ENCODE measurements at places on chromosomes 4 and X.

- peak; percentile 32 for DNase-seq
Observed at GRCh38 chrX:141176586-141177451, at the start of gene LDOC1. Gene LDOC1, minus strand, starts transcription at chrX:141177129. Its CDS starts 108 bp downstream, at chrX:141177021.

DNA sequence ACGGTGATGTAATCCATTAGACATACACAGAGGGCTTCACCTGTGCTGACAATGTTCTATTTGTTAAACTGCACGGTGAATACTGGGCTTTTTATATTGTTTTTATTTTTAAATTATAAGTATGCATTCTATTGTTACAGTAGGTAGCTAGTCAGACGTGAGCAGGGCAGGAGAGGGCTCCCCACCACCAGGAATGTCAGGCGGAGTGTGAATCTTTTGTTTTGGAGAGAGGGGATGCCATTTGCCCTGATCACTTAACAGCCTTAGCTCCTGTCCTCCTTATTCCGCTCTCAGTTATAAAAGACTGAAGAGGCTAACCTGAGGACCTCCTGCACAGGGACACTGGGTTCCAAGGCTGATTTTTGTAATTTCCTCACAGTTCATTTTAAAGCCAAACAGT, 151.6 kb upstream of the TAPT1 start:
- DNase-seq = no peak

DNA sequence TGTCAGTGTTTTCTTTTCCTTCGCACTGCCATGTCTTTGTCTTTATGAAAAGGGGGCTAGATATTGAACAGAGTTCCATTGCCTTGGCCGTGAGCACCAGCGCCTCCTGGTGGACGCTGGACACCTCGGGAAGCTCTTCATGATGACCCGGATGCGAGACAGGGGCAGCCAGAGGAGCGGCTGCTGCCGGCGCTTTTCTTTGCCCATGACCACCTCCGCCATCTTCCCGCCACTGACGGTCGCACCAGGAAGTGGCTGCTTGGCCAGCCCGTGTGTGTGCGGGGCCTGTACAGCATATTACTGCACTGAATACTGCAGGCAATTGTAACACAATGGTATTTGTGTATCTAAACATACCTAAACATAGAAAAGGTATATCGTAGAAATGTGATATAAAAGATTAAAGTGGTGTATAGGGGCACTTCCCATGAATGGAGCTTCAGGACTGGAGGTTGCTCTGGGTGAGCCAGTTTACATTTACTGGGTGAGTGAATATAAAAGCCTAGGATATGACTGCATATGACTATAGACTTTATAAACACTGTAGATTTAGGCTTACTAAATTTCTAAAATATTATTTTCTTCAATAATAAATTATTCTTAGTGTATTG, 15.8 kb upstream of the GRIA2 start:
- no peak for DNase-seq

- no peak for DNase-seq
Observed at GRCh38 chrX:6708041-6708440, 173.1 kb upstream of the VCX3A start.

DNA sequence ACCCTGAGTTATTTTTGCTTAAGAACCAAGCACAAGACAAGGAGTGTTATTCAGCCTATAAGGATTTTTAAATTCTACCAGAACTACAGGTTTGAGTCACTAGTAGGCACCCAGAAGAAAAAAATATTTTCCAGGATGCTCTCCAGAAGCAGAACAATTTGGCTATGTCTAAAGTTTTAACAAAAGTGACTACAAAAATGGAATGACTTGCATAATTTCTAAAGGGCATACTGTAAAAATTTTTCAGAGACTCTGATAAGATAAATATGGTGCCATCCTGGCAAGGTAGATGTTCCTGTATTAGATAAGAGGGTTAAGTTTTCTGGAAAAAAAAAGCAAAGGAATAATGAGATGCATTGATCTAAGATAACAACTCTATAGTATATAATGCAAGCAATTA, 68.6 kb upstream of the FAM9A start:
- no peak for DNase-seq

- DNase-seq = no peak
Observed at GRCh38 chr4:95508421-95508820, 40.4 kb downstream of the UNC5C start.

- no peak for DNase-seq
Observed at GRCh38 chrX:74187211-74187610, 116.8 kb upstream of the ZCCHC13 start.

DNA sequence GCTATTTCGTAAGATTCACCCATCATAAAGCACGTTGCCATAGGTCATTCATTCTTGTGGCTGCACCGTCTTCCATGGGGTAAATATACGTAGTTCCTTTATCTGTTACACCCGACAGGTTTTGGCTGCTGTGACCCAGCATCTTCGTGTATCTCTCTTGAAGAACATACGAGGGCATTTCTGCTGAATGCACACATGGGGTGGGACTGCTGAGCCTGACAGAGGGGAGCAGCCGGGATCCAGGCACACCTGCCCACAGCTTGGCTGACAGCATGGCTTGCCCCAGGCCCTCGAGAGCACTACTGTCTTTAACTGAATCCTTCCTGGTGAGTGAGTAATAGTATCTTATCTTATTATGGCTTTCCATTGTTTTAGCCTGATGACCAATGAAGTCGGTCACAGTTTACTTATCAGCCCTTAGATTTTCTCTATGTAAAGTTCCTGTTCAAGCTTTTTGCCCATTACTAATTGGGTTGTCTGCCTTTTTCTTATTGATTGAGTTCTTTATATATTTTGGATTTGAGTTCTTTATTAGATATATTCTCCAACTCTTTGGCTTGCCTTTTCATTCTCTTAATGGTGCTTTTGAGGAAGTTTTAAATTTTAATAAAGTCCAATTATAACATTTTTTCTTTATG, 45.0 kb upstream of the MXD4 start:
- no peak for DNase-seq

DNA sequence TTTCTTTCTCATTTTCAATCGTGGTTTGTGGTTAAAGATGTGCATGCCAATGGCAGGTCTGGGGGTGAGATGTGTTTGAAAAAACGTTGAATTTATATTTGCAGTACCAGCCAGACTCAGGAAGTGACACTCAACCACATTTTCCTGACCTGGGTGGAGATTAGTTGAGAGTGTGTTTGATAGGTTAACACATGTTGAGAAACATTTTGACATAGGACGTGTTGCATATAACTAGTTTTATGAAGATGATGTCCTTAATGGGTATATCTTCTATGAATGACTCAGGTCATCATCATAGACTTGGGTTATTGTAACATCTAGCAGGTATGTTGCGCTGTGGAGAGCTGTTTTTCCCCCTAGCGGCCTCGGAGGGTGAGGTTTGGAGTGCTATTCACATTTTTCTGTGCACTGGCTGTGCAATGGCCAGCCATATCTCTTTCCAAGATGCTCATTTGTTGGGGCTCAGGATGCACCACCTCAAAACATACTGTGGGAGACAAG, 21.7 kb upstream of the CD38 start:
- peak; percentile 51 for DNase-seq

DNA sequence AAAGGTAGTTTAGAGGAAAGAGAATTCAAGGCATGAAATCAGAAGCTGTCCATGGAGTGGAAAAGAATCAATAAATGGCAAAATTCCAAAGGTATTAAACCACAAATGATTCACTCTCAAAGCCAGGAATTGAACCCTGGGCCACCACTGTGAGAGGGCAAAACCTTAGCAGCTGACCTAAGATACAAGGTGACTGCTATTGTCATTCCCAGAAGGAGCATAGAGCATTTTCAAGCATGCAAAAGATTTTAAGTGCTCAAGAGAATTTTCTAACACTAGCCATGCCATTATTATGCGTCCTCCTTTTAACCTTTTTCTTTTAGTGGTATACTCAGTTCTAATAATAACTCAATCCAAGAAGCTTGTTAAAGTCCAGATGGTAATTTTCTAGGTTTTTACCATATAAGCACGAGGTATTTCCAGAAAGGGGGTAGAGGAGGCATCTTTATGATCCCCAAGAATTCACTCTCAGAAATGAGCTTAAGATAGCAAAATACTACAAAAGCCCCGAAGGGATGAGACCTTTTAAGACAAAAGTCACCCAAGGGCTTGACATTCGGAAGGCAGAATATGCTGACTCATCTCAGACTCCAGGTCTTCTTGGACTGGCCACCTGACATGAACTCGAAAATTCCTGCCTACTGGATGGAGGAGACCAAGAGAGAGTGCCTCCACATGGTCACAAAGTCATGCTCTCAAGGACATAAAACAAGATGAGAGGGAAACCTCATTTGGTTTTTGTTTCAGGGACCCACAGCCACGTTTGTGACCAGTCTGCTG, 13.8 kb upstream of the PAGE5 start:
- no peak for DNase-seq

GRCh38 chr4:72365981-72366380, 203.0 kb downstream of the ADAMTS3 start:
- no peak for DNase-seq

DNA sequence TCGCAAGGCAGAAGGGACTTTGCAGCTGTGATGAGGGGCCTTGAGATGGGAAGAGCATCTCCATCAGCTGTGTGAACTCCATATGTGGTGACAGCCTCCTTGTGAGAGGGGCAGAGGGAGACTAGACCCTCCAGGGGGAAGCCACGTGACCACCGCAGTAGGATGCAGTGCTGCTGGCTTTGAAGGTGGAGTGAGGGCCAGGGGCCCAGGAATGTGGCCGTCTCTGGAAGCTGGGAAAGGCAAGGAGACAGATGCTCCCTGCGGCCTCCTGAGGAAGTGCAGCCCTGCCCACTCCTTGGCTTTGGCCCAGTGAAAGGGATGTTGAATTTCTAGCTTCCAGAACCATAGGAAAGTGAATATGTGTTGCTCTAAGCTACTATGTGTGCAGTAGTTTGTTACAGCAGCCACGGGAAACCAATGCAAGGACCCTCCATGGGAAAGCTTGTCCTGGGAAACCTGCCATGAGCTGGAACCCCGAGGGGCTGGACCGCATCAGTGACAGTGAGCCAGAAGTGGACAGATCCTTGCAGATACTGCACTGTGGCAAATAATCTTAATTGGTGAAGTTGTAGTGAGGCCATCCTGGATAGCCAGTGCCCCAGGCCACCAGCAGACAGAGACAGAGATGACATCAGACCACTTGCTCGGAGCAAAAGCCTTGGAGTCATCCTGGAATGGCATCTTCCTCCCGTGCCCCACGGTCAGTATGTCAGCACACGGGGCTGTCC, 35.4 kb upstream of the SORCS2 start:
- no peak for DNase-seq

- DNase-seq = no peak
Observed at GRCh38 chrX:105114554-105115130, 105.9 kb downstream of the TEX13A start.

- DNase-seq = no peak
Observed at GRCh38 chr4:141853091-141853764, 216.8 kb downstream of the IL15 start.

GRCh38 chrX:15143050-15143824, 126.6 kb downstream of the ASB9 start:
- DNase-seq = no peak

DNA sequence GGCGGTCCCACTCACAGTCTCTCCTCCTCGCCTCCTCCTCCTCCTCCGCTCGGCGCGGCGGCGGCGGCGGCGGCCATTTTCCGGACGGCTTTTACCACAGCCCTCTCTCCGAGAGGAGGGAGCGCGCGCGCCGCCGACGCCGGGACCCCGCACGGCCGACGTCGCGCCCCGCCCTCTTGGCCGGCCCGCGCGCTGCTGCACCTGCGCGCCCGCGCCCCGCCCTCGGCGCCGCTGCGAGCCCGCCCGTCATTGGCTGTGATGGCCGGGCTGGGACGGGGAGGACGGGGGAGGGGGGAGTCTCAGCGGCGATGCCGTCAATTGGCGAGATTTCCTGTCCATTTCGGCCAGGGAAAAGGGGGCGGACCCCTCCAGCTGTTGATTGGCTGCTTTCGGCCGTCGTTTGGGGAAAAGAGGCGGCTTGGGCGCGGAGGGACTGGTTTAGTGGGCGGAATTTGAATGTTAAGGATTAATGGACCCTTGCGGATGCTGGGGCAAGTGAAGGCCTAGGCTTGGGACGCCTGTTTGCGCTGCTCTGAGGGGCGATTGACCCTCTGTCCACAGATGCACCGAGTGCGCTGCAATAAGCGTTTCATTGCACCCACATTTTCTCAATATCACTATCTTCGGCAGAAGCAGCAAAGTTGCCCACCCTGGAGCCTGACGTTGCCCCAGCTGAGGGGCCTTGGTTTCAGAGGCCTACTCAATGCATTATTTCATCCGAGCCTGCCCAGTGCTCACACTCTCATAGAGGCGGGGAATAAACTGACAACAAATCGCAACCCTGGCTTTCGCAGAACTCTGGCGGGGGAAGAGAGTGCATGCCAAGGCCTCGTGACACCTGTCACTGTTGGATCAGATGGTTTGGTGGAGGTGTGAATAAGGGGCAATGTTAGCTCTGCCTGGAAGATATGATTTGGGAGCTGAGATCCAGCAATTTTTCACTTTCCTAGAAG, at the start of gene MECP2:
MECP2 (minus strand) TSS at position 129 of the 953 bp plus-strand sequence.
- DNase-seq = peak; percentile 71

GRCh38 chr4:57061395-57061794, 48.8 kb downstream of the IGFBP7 start:
- no peak for DNase-seq

DNA sequence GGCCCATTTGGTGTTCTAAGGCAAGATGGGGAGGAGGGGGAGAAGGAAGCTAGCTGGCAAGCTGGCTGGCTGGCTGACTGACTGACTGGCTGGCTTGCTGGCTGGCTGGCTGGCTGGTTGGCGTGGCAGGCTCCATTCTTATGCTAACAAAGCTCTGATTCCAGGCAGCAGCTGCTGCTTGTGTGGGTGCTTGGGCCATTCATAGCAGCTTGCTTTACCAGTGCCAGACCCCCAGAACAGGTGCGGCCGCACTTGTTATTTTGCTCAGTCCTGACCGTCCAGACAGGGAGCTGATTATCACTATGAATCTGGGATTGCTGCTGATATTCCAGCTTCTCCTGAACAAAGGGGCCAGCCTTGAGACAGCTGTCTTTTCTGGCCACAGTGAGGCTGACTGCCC, 131.2 kb upstream of the PAK3 start:
- no peak for DNase-seq

GRCh38 chr4:30903502-30904214, 183.5 kb downstream of the PCDH7 start:
- no peak for DNase-seq

DNA sequence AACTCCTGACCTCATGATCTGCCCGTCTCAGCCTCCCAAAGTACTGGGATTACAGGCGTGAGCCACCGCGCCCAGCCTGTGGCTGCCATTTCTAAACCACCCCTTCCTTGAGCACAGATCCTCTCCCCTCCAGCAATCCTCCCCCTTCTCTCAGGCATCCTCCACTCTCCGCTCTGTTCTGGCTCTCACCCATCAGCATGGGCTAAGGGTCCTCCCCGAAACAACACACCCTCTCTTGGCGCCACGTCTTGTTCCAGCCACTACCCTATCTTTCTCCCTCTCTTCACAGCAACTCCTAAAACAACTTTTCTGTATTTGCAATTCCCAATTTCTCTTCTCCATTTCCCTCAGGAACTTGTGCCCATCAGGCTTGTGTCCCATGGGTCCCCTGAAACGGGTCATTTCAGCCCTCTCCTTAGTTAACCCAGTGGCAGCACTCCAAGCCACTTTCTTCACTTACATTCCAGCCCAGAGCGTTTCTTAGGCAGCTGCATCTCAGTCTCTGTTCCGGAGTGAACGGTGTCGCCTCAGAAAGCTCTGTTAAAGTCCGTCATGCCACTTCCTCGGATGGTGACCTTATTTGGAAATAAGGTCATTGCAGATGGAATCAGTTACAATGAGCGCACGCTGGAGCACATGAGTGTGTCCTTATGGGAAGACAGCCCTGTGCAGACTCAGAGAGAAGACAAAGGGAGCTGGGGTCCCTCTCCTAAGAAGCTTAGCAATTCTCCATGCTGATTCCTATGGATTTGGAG, 28.3 kb upstream of the CLDN24 start:
- DNase-seq = no peak
